ENCODE measurements at places on chromosomes 4 and X.

DNA sequence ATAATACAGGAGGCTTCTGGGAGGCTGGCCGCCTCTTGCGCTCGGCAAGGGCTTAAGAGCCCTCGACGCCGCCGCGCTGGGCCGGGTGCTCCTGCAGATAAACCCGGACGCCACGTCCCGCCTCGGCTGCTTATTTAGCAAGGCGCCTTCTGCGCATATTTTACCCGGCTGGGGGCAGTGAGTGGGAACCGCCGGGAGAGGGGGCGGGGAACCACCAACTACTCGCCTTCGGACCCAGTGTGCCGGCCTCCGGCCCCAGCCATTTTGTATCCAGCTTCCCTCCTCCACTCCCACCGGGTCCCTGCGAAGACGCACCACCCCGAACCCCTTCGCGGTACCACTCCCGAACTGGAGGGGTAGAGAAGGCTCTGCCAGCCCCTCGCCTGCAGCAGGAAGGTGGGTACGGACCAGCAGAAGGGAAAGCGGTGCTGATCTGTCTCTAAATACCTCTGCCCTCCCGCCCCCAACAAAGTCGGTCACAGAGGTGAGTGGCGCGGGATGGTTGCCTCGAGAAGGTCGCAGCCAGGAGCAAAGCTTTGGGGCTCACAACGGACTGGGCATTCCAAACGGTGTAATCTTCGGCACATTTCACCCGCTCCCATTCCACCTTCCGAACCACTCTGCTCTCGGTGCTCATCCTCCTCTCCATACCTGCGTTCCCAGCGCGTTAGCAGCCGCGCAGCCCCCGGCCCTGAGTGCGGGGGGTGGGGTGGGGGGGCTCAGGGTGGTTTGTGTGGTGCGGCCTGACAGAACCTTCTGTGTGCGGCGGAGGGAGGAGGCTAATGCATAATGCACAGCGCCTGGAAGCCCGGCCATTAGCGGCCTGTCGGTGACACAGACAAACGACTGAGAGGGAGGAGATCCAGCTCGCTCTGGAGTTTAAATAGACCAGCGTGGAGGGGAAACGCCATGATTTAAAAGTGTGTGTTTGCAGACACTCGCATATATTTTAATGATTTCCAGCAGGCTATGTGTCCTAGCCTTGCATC, 4.9 kb upstream of the BCOR start:
- no peak for DNase-seq

DNA sequence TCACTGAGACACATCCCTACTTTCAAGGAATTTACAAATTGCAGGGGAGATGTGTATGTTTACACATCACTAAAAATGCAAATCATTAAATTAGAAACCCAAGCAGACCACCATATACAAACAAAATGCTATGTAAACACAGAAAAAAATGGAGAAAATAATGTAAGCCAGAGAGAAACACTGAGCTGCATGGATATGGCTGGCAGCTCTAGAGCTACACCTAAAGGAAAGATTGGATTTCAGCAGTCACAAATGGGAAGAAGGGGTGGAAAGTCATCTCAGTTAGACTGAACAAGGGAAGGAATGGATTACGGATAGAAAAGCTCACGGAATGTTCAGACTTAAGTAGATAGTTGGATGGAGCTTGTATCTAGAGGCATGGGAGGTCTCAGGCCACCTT, 186.3 kb downstream of the MOSPD2 start:
- DNase-seq: no peak

DNA sequence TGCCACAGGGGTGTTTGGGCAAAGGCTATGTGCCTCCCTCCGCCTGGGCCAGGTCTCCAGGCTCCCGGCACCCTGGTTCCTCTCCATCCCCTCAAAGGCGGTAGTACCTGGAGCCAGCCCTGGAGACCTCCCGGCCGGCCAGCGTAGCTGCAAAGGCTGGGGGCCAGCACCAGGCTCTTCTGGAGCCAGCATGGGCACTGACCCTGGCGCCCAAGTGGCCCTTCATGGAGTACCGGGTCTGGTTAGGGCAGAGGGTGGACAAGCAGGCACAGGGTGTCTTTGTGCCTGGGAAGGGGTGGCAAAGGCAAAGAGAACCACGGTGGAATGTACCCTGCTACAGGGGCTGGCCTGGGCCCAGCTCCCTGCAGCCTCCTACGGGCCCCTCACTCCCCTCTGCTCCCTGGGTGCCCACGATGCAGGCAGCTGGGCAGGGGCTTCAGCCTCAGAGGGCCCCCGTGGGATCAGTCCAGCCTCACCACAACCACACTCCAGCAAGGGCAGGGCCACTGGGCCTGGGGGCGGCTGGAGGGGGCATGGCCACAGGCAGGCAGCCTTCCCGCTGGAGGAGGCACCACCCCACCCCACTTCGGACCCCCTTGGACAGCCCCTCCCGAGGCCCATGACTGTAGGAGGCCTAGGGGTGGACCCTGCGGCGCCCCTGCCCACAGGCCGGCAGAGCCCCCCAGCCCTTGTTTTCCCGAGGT, 112.9 kb upstream of the NKX1-1 start:
- DNase-seq: no peak

GRCh38 chr4:83723609-83724008, 187.7 kb downstream of the GPAT3 start:
- DNase-seq: no peak
